Kasumi-1 (cell line): ENCODE measurements at places on chromosomes 3 and 15.
A peak's percentile ranks its signal among the peaks of the same experiment; 100 is the strongest.

DNA sequence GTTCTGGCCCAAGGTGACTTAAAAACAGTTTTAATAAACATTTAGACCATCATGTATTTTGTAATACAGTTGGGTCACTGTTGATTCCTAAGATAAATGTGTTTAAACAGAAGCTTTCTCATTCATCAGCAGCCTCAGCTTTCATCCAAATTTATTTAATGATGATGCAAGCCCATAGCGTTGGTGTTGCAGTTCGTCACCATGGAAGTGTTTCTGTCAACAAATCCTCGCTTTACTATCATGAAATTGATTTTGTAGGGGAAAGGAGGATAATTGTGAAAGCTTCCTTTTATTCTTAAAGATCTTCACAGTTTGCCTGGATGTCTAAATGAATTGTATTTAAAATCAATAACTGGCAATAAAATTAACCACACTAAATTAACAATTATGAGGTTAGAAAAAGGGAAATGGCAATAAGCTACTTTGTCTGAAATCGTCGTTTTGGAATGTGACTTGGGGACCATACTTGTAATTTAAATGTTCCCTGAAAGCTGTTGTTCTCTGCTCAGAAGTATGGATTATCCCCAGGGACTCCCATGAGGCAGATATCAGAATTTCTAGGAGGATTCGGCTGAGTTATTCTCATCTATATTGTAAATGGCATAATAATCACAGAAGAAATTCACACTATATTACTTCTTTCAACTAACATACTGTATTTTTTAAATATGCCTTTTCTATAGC, 29.0 kb downstream of the CMSS1 start:
- no peak for DNase-seq

GRCh38 chr15:77797270-77797669, 164.6 kb upstream of the LINGO1 start:
- DNase-seq, result no peak

DNA sequence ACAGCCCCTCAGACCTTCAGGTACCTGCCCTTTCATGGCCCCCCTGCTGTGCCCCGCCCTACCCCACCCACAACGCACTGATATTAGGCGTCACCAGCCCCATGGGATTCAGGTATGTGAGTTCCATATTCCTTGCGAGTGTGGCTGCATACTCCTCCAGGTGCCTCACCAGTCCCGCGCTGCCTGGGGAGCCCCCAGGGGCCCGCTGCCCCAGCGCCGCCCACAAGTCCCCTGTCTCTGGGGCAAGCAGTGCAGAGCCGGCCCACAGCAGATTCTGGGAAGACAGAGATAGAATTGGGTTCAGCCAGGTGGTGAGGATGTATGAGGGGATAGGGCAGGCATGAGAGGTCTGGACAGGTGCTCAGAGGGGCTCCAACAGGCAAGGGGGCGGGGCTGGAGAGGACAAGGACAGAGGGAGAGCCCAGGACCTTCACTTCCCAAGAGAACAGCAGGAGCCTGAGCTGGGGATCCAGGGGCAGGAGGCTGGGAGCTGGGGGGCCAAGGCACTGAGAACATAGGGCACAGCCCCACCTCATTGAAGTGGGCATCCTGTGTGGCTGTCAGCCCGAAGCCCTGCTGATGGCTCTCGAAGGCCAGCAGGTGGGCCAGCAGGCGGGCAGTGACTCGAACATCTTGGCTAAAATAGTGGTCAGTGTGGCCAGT, 13.1 kb upstream of the SLC26A6 start:
- no peak for DNase-seq

- no peak for DNase-seq
These were observed 275.7 kb upstream of the THBS1 start for GRCh38 chr15:39304931-39305728.

- no peak for DNase-seq
These were observed 174.1 kb downstream of the KLHL25 start for GRCh38 chr15:85620690-85621049.

DNA sequence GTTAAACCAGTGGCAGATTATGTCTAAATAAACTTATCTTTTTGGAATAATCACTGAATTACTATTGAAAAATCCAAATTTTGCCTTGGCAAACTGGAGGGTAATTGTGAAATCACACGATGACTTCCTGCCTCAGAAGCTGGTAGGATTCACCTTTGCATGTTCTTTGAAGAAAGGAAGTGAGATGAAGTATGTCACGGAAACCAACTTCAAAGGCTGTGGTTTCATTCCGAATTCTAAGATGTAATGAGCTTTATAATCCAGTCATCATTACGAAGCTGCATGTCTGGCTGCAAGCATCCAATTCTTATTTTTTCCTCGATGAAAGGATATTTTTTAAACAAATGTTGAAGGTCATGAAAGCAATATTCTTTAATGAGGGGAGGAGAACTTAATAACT, 15.0 kb upstream of the ZBED2 start:
- DNase-seq, result no peak

- no peak for DNase-seq
These were observed 50.0 kb upstream of the SMAD6 start for GRCh38 chr15:66651913-66652642.

DNA sequence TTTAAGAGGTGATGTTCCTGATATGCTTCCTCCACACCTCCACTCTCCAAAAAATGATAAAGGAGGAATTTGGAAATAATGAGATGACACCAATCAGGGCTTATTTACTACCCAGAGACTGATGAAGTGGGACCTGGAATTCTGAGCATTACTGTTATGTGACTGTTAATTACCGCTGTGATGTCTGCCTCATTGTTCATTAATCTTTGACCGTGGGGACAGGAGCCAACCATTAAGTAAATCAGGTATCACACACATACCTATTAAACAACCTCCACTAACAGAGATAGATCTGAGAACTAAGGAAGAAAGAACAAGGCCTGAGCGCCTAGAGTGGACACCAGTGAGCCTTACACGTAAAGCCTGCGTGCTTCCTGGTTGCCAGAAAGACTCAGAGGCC, 37.7 kb downstream of the ABHD5 start:
- no peak for DNase-seq

DNA sequence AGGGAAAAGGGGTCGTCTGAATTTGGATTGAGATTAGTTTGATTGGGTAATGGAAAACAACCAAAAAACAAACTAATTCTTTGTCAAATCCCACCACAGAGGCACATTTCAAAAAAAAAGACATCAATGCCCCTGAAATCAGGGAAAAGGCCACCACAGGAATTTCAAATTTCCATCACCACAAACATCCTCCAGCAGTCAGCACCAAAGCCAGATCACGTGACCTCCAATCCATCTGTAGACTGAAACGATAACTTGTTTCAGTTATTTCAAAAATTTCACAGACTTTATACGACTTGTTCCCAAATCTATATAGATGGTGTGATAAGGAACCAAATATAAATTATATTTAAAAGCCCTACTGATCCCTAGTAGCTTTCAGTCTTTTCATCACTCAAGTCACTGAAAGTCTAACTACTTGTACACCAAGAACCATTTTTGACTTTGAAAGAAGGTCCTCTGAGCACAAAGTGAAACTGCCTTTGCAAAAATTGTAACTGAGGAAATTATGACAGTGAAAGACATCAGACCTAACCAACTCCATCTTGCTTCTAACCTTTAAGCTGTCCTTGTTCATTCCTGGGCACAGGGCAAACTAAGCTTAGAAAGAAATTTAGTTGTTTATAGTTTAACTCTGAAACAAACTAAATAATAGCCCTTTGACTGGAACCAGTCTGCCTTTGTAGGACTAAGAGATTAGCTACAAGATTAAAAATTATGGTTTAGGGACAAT, 48.1 kb upstream of the PLCL2 start:
- DNase-seq, result no peak

GRCh38 chr3:47540281-47540680, 26.8 kb upstream of the ELP6 start:
- DNase-seq, result no peak

DNA sequence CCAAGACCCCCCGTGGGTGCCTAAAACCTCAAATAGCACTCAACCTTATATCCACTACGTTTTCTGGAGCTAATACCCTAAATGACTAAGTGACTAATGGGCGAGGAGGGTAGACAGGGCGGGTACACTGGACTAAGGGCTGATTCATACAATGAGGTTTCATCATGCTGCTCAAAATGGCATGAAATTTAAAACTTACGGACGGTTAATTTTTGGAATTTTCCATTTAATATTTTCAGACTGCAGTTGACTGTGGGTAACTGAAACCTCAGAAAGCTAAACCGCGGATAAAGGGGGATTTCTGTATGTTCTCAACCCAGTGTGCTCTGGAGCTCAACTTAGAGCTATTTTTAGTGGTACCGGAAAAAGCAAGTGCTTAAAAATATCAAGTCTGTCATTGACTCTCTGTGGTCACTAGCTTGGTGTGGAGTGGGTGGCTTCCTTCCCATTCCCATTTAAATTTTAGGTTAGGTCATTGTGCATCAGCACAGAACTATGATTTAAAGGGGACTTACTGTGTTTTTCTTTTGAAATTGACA, 72.9 kb downstream of the LRRC28 start:
- DNase-seq, result peak; percentile 49

DNA sequence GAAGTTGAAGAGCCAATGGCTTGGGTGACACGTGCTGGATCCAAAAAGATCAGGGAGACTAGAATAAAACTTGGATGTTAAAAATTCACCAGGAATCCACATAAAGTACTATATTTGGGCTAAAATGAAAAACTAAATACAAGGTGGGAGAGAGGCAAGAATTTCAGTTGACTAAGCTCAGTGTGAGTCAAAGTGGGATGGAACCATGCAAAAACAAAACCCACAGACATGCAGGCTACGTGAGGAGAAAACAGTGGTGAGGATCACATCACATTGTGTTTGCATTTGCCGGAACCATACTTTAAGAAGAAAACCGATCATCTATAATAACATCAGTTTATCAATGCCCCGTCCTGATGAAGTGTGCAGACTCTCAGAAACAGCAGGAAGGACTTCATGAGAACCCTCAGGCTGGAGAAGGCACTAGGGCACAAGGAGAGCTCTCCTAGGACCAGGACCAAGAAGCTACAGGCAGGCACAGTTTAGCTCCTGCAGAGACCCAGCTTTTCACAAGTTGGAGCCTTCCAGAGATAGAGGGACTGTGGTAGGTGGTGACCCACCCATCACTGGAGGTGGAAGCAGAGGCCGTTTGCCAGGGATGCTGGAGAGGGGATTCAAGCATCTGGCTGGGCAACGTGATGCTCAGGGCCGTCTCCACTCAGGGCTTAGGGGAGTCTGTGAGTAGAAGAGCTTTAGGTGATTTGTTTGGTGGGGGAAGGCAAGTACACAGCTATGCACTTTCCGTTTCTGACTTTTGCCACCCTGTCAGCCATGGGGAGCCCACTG, 29.0 kb upstream of the NR2E3 start:
- DNase-seq, result no peak

- no peak for DNase-seq
These were observed 12.1 kb upstream of the UBE2Q2 start for GRCh38 chr15:75830910-75831805.

GRCh38 chr3:143294188-143294587, 174.6 kb downstream of the CHST2 start:
- DNase-seq, result no peak
